ENCODE measurements at places on chromosomes 3 and 15. TPM values are rescaled to one million over a fixed set of nuclear protein-coding genes. Genes with fewer than 3 reads are reported as not detected.

Gene CIP2A
- polyA plus RNA-seq = 1.1 TPM

DNA sequence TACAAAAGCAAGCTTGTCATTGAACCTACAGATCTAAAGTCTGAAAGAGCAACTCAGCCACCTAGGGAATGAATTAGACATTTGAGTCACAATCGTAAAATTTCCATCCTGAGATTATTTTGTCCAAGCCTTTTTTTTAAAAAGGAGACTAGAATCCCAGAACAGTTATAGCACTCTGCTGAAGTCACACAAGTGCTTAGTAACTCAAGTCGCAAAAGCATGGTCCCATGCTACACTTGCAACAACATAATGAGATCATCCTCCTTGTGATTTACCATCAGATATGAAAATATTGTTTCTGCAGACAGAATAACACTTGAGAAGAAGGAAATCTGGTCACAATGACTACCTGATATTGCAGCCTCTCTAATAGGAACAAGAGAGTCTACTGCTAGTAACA, 106.7 kb downstream of the ZIC4 start:
- DNase-seq = no peak

Gene GOLGA8O
- 0.27 TPM for polyA plus RNA-seq

DNA sequence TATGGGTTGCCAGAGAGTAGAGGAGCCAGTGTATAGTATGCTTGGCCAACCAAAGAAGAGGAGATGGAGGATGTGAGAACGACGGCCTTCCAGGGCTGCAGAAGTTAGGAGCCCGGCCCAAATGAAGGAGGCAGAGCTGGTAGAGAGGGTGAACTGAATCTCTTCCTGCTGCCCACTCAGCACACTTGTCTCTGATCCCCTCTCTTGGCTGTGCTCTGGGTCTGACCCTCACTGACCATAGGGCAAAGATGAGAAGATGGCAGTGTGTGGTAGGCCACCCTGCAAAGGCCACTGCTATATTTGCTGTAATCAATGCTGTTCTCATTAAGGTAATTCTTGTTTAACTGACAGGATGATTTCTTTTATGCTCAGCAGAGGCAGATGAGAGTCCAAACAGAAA, 256.0 kb downstream of the OCA2 start:
- DNase-seq = no peak

Gene CKMT1B
- polyA plus RNA-seq = 6.1 TPM

GRCh38 chr3:144332868-144333267, 361.2 kb downstream of the DIPK2A start:
- no peak for DNase-seq

Gene CLDN11
- polyA plus RNA-seq = 5.7 TPM

Gene CHST2
- polyA plus RNA-seq = 2.2 TPM

Gene TMEM108
- polyA plus RNA-seq = 10.9 TPM

GRCh38 chr3:31105011-31105410, 210.6 kb upstream of the GADL1 start:
- DNase-seq = no peak

All from adrenal gland (tissue), 19 donors.